ENCODE measurements at places on chromosomes 5 and 9.

DNA sequence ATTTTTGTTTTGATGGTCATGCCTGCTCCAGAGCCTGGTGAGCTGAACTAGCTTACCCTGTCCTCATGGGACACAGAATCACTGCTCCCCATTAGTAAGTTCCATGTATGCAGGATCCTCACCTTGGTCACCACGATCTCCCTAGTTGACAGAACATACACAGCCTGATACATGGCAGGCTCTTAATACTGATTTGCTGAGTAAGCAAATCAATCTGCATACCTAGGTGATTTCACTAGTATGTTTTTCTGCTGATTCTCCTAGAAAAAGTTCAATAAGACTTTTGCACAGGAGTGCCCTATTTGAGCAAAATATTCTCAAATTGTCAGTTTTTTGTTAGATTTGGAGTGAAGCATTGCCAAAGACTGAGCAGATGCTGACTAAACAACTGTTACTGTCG is 113.7 kb downstream of the ACER2 start:
- no peak for DNase-seq

GRCh38 chr9:17993024-17993423 is 414.2 kb downstream of the SH3GL2 start:
- no peak for DNase-seq

DNA sequence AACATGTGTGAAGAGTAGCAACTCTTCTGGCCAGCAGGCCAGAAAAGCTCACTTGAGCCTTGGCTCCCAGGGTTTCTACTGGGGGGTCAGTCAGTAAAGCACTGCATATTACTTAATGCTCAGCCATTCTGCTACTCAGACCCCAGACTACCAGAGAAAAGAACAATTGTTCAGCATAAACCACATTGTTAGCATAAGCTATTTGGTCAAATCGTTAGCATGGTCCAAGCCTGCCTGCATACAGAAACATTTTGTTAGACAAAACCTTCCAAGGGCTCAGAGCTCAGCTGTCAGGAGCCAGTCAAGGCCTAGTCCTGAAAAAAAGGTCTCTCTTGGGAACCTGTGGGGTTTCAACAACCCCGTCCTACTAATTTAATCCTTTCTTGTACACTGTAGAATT is 449.3 kb downstream of the PRR16 start:
- no peak for DNase-seq

GRCh38 chr9:70510157-70510770 is 95.8 kb upstream of the KLF9 start:
- peak; percentile 14 for DNase-seq

GRCh38 chr9:14136646-14137370 is 177.1 kb downstream of the NFIB start:
- DNase-seq, result no peak

DNA sequence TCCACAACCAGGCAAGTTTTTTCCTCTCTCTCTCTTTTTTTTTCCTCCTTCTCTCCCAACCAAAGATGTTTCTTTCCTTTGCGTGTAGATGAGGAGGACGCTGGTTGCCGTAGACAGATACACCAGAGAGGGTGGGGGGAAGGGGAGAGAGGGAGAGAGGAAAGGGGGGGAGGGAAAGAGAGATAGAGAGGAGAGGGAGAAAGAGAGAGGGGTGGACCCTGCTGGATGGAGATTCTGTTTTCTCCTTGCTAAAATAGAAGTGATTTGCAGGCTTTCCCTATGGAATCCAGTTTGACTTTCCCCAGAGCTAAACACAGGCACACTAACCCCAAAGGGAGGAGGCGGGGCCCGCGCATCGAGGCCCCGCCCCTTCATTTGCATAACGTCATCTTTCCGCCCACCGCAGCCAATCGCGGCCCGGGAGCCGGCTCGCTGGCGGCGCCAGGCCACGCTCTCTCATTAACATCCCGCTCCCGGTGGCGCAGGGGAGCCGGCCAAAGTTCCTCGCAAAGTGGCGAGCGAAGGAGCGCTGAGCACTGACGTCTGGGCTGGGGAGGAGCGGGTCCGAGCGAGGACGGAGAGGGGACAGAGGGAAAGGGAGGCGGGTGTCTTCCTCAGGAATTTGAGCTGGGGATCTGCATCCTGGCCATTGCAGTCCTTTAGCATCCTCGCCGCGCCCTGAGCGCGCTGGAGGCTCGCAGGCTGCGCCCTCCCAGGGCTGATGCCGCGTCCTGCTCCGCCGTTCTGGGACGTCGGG is 487 bp upstream of the EBF1 start:
- DNase-seq, result peak; percentile 98

- no peak for DNase-seq
Observed at GRCh38 chr5:932151-932627, 39.5 kb downstream of the TRIP13 start.

- no peak for DNase-seq
Observed at GRCh38 chr9:107700847-107701246, 211.3 kb upstream of the KLF4 start.

DNA sequence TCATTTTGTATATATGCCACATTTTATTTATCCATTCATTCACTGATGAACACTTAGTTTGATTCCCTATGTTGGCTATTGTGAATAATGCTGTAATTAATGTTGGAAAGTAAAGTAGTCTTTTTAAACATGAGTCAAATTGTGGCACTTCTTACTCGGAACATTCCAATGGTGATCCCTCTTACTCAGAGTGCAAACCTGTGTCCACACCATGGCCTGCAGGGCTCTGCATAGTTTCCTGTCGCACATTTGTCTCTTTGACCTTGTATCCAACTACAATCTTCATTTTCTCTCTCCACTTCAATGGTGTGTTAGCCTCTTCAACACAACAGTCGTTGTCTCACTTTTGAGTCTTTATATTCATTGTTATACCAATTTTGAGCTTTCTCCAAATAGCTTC is 98.1 kb upstream of the PAPPA start:
- DNase-seq, result no peak

DNA sequence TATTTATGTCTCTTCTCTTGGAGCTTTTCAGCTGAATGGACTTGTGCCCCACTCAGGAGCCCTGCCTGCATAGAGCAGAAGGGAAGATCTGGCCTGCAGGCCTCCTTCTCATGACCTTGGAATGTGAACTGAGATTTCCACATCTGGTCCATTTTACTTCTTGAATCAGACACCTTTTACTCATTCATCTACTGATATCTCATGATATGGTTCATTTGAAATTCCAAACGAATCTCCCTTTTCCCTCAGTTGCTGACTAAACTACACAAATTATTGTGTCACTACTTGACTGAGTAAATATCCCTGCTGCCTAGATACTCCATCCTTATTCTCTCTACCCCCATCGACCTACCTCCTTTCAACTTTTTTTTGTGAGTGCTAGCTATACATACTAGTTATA is 138.7 kb downstream of the PLCXD3 start:
- DNase-seq, result no peak

GRCh38 chr9:973295-973834 is 3.1 kb upstream of the DMRT3 start:
- no peak for DNase-seq

GRCh38 chr5:144088206-144089064 is 82.0 kb downstream of the YIPF5 start:
- DNase-seq, result no peak

DNA sequence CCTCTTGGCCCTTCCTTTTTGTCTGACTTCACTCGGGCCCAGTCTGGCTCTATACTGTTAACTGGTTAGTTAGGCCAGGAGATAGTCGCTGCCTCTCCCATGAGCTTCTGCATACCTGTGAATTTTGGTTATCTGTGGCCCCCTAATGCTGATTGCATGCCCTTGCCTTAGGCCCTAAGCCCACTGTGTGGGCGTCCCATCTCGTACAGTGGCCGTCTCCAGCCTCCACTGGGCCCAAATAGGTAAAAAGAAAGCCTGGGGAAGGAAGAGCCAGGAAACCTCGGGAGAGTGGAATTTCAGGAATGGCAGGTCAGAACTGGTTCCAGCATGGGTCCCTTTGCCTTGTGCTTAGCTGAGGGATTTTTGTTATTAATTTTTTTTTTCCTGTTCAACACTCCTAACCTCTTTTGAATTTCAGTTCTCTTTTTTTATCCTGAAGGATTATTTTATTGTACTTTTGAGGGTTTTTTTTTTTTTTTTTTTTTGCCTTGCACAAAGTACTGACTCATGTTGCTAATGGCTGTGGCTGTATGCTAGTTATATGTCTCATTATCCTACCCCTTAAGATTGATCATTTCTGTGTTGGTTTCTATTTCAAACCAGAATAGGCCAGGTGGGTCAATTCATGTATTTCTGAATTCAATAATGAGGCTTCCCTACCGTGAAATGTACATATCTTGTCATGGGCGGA is 3.4 kb downstream of the PRRC2B start:
- peak; percentile 86 for DNase-seq

- DNase-seq, result peak; percentile 3
Observed at GRCh38 chr5:31270396-31270795, 76.9 kb downstream of the CDH6 start.

DNA sequence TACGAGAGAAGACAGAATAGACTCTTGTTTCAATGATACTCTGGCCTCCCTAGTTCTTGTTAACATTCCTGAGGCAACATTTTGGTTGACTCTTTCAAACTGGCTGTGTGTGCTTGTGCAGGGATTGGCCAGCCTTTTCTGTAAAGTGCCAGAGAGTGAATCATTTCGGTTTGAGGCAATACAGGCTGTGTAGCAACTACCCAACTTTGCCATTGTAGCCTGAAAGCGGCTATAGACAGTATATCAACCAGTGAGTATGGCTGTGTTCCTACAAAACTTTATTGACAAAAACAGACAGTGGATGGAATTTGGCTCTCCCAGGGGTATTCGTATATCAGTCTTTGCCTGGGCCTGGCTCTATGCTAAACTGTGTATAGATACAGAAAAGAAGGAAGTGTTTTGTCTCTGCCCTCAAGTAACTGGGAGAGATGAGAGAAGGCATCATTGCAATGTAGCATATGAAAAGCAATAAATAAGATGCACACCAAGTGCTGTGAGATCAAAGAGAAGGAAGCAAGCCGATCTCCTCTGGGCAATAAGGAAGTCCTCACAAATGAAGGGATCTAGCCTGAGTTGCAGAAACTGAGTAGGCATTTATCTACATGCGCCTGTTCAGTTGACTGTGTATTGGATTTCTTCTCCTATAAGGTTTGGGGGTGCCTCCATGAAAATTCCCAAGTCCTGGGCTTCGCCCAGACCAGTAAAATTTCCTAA is 568.0 kb upstream of the KLF4 start:
- DNase-seq, result peak; percentile 53

DNA sequence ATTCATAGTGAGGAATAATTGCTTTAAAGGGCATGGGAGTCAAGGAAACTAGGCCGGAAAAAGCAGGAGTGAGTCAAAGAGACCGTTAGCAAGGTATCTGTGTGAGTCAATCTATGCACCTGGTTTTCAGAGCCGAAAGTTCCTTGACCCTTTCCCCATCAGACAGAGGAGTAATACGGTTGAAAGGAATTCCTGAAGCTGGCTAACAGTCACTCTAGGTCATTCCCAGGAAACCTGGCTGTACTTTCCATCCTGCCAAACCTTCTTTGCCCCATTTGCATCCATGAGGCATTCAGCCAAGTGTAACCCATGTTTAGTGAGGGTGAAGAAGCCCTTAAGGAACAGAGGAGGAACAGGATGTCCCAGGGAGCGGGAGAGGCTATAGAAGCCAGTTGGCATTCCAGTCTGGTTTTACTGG is 16.2 kb downstream of the RBM18 start:
- no peak for DNase-seq

- no peak for DNase-seq
Observed at GRCh38 chr5:59666440-59667068, 227.0 kb downstream of the PDE4D start.

DNA sequence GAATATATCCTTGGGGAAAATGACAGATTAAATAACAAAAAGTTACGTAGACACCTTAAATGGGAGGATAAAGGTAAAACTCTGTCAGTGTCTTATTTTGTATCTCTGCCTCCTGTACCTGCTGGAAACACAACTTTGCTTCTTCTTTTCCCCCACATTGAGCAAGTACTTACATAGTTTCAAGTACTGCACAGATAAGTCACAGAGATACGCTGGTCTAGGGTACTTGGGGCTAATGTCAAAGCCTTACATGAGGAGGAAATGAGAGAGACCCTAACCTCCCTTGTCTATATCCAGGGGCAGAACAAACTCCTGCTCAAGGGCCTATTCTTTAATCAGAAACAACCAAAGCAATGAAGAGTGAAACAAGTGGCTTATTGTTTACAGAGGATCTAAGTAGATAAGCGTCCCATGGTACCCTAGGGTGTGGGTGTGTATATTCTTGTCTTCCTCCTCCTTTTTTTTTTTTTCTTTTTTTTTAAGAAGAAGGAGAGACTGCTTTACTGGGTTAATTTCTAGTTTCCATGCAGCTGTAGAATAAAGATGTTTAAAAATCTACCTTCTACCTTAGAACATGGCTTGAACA is 43.1 kb downstream of the ELL2 start:
- DNase-seq, result no peak

DNA sequence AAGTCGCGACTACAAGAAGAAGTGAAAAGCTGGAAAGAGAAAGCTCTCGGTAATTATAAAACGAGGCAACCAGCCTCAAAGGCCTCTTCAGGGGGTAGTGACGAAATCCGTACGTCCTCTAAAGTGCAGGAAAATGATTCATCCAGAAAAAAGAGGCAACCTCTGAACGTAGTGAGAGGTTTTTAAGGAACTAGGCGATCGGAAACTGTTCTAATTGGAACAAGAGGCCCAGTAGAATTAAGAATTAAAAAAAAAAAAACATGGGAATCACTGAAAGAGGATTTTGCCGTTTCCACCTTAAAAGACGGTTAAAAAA is 1.0 kb downstream of the CSNK1A1 start:
- DNase-seq, result no peak
